PC-3 (cell line): ENCODE measurements at places on chromosomes 13 and 19.

DNA sequence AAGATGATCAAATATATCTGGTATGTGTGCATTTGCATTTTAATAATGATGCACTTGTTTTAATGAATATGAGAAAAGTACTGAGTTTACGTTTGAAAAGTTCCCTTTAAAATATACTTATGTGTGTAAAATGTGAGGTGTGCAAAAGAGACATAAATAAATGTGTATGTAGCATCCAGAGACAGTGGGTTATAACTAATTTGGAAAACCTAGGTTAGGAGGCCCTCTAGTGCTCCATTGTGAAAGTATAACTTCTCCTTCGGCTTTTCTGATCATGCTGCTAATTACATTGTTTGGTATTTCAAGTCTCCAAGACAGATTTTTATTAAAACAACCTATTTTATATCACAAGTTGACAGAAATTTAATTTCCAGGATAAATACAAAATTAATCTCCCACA lies 30.1 kb downstream of the SCEL start:
- DNase-seq, result peak; percentile 66

- no peak for DNase-seq
Observed at GRCh38 chr19:885536-886224, 7.3 kb downstream of the MED16 start.

- DNase-seq, result peak; percentile 72
Observed at GRCh38 chr19:48556163-48556562, 4.2 kb downstream of the SULT2B1 start.

DNA sequence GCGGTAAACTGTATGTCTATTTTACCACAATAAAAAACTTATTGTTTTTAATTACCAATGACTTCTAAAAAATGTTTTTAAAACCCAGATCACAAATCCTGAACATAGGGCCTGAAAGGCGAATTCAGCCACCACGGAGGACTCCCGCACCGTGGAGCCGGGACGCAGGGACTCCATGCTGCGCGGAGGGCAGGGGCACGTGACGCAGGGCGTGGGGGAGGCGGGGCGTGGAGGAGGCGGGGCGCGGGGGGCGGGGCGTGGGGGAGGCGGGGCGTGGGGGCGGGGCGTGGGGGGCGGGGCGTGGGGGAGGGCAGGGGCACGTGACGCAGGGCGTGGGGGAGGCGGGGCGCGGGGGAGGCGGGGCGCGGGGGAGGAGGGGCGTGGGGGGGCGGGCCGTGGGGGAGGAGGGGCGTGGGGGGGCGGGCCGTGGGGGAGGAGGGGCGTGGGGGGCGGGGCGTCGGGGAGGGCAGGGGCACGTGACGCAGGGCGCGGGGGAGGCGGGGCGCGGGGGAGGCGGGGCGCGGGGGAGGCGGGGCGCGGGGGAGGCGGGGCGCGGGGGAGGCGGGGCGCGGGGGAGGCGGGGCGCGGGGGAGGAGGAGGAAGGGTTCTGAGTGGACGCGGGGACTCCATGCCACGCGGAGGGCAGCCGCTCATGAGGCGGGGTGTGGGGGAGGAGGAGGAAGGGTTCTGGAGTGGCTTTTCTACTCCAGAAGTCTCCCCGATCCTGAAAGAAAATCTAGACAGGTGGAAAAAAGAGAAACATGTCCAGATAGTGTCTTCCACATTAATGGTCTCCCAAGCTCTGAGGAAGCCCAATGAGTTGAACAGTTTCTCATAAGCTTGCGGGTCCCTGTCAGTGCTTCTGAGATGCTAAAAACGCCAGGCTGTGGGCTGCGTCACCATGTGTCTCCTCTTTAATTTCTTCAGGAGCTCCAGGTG lies 4.4 kb upstream of the PROZ start:
- DNase-seq, result peak; percentile 50

GRCh38 chr13:91134803-91135184 lies 212.7 kb upstream of the MIR17HG start:
- DNase-seq, result no peak

DNA sequence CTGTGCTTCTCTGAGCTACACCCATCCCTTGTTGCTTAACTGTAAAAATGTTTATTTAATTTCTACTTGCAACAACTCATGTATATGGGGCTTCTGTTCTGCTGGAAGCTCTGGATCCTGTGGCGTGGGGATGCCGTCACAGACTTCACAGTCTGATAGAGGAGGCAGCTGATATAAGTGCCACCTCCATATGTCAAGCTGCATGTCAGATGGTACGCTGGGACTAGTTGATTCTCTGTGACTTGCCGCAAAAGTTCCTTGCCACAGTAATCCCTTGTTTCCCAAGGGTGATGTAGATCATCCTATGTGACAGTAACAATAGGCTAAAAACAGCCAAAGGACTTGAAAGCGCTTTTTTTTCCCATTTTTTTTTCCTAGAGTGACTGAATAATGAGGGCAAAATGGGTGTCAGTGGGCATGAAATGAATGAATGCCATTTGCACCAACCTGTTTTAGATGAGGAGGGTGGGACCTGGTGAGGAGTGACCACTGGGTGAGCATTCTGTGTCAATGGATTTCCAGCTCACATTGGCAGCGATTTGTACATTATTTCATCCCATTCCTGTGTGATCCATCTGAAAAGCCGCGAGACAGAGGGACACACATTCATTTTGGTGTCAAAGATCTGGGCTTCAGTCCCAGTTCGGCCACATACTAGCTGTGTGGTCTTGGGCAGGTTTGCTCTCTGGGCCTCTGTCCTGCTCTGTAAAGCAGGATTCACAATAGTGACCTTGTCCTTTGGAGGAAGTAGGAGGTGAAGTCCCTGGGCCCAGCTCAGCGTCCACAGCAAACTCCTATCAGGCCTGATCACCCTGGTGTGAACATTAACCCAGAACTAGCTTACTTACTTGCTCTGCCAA lies 88.9 kb upstream of the RNF113B start:
- no peak for DNase-seq

DNA sequence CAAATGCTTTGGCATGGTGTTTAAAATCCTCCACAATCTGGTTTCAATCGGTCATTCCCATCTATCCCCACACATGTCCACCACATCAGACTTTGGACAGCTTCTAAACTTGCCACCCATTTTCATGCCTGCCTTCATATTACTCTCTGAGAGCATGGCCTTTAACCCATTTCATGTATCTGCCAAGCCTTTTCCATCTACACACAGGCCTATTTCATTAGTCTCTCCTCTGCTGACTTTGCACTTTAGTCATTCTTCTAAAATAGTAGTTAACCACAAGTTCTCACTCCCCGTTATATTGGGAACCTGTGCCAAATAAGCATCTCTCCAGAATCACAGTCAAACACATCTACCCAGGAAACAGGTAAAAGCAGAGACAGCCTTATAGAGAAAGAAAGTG lies 142.2 kb downstream of the MZT1 start:
- DNase-seq, result no peak

- DNase-seq, result no peak
Observed at GRCh38 chr13:99426426-99426825, 74.8 kb upstream of the TM9SF2 start.

- DNase-seq, result peak; percentile 78
Observed at GRCh38 chr19:51259348-51260245, 8.7 kb downstream of the SIGLECL1 start.
